ENCODE measurements at places on chromosomes 3 and 15.

GRCh38 chr3:79367066-79367465, 400.7 kb downstream of the ROBO1 start:
- no peak for DNase-seq

GRCh38 chr3:72009851-72010443, 225.0 kb upstream of the PROK2 start:
- no peak for DNase-seq

DNA sequence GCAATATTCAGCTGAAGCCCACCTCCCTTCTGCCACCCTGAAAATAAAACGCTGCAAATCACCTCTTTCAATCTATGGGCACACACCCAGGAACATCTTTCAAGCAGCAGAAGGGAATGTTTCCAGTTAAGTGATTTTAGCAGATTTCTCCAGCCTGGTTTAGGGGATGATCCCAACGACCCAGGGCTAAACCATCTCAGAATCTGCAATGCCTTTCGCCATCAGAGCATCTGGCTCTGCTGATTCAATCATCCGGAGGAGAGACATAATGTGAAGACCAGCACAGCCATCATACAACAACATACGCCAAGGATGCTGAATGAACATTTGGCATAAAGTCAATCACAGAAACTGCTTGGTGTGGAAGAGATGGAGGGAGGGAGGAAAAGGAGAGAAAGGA, 15.5 kb upstream of the LRRN1 start:
- DNase-seq: no peak

DNA sequence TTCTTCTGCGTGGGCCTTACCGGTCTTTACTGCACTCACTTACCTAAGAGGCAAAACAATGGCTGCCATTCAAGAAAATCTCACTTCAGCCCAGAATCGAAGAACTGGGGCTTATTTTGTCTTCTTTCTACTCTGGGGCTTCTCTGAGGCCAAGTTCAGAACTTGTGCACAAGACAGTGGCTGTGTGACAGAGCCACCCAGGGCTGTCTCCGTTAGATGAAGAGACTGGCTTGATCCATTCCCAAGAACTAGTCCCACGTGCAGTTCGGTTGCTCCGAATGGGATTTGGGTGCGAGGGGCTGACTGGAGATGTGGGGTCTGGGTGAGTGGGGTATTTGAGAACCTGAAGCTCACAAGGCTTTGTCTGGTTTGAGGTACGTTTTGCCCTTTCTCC, 795 bp upstream of the TCF12 start:
- no peak for DNase-seq

GRCh38 chr3:150419959-150420358, 11.9 kb downstream of the TSC22D2 start:
- no peak for DNase-seq

DNA sequence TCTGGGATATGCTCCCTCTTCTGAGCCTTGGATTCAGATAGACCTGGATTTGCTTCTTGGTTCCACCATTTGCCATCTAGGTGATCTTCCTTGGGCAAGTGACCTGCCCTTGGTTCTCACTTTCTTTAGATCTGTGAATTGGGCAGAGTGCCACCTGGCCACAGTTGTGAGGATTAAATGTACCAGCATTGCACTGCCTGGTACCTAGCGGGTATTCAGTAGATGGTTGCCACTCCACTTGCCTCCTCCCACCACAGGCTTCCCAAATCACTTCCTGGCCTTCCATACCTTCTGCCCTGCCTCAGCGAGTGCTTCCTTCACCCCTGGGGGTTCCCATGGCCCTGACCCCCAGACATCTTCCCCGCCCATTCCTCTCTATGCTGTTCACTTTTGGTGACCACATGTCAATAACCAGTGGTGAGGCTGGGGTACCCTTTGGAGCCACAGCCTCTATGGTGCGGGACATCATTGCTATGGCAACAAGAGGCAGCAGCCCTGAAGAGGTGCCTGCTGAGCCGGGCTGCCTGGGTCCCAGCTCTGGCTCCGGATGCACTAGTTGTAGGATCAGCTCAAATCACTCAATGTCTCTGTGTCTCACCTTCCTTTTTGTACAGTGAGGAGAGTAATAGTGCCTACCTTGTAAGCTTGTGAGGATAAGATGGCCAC, 40.5 kb downstream of the CMTM7 start:
- DNase-seq: no peak

- DNase-seq: no peak
Measured at GRCh38 chr3:17442332-17443049, 299.9 kb downstream of the TBC1D5 start.

GRCh38 chr3:100898681-100899080, 94.5 kb downstream of the ABI3BP start:
- DNase-seq: no peak

GRCh38 chr3:194262176-194262924, 88.8 kb downstream of the CPN2 start:
- no peak for DNase-seq

DNA sequence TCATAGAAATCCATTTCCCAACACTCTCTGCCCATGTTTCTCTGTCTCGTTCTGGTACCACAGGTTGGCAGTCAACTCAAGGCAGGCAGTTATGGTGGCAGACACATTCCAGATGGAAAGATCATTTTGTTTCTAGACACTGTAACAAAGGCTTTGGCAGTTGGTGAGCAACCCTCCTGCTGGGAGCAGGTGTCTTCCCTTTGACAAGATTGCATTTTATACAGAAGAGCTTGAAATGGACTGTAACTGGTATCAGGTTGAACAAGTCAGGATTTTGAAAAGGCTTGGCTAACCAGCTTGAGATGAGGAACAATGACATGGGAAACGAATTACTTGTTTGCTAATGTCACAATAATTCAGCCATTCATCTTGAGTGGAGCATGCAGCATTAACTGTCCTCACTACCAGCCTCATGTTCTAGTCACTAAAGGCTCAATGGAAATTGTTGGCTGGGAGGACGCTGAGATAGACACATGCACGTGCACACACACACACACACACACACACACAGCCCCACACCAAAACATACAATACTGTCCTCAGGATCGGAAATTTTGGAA, 170.0 kb downstream of the SEMA6D start:
- DNase-seq: no peak

GRCh38 chr3:197949191-197949777, 706 bp upstream of the RPL35A start:
- no peak for DNase-seq

DNA sequence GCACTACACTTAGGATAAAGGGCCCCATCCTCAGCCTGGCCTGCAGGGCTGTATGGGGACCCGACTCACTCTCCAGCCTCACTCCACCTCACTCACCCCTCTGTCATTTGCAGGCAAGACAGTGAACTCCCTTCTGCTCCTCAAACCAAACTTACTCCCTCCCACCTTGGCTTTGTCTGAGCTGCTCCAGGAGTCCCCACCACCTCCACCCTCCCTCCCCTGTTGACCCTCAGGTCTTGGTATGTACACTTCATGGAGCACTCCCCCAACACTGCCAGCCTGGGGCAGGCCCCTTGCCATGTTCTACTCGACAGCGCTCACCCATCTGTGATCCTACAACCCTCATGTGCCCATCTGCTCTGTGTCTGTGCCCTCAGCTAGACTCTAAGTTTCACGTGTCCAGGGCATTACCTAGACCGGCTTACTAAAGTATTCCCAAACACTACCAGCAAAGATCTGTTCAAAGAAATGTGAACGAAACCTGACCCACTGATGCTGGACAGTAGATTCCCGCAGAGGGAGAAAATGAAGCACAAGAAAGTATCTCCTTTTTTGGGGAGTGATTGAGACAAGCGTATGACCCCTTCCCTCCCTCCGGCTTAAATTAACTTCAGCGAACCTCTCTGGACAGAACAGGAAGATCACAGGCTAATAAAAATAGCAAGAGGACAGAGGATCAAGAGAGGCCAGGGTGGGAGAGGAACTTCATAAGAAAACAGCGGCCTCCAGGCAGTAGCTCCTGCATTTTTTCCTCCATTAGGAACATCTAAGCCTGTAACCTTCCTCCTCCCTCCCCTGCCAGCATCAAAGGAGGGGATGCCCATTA, 113.2 kb downstream of the RFTN1 start:
- DNase-seq: no peak

GRCh38 chr15:71111950-71112349, 3.3 kb upstream of the THSD4 start:
- DNase-seq: no peak

- DNase-seq: no peak
Measured at GRCh38 chr3:46509661-46510187, 11.9 kb downstream of the RTP3 start.

DNA sequence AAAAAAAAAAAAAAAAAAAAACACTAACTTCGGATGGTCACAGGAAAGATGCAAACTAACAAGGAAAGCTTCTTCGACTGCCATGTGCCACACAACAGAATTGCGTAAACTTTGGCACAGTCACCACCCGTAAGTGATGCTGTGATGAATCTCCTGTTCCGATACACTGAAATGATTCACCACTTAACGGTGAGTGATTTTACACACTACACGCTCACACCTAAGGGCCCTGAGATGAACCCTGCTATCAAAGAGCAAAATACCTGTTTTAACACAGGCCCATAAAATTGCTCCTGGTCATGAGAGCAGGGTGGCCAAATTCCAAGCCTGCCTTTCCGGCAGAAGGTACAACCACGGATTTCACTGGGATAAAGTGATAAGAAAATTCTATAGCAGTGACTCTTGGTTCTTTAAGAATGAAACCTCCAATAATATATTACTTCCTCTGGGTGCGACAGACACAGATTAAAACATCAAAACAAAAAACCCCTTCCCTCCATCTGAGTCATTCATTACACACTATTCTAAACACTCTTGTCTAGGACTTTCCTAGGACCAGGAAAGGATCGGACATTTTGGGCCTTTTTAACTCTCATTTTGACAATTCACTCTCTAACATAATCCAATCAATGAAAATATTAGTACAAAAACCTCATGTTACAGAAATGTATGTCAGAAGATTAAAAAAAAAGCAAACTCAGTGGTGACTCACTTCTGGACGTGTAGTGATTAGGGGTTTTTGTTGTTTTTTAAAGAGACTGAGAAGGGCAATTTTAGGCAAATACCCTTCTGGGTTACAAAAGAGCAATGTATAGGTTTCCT, 28.3 kb downstream of the LRIG1 start:
- peak; percentile 34 for DNase-seq

DNA sequence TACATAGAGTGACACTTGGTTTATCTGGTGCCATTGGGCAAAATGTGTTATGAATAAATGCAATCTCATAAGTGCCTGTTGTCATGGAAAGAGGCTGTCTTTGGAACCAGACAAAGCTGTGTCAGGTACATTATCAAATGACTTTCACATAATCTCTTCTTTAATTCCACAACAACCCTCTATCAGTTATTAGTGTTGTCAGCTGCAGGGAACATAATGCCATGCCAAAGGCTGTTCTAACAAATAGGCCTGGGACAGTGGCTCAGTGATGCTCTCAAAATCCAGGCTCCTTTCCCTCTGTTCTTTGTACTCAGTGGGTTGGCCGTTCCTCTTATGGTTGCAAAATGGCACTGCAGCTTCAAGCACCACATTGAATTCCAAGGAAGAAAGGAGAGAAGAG, 91.8 kb downstream of the ADAMTSL3 start:
- no peak for DNase-seq

DNA sequence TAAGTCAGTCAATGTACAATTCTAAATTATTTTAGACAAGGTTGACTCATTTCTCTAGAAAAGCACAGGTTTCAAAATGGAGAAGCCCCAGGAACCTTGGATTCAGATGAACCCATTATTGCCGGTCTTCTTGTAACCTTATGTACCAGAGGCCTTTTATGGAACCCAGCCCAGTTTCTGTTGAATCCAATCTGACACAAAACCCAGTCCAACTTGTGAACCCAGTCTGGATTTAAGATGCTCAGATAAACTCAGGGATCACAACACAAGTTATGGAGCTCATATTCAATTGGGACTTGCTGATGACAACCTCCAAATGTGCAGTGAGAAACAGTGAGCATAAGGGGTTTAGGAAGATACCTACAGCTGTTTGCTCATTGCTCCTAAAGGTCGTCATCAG, 16.4 kb upstream of the B4GALT4 start:
- DNase-seq: no peak

GRCh38 chr3:184176377-184177330, 2.0 kb downstream of the AP2M1 start:
- DNase-seq: no peak

DNA sequence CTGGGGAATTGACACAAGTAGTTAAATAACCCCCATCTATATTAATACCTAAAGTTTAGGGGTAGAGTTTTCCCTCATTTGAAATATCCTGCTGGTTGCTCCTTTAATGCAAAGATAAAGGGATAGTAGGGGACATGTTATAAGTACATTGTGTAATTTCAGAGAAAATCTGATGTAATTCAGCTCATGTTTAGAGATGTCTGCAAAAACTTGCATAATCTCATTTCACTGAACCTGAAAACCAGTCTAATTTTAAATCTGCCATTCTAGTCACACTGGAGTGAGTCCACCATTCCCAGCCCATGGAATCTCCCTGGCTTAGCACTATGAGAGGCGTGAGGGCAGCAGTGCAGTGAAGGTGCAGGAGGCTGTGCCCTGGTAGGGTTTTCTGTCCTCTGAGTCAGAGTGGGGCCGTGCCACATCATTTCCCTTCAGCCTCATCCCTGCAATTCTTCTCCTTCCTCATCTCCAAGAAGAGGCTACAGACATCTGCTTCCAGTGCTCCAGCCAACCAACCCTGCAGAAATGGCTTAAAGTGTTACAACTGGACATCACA, 246.3 kb upstream of the UMPS start:
- no peak for DNase-seq

DNA sequence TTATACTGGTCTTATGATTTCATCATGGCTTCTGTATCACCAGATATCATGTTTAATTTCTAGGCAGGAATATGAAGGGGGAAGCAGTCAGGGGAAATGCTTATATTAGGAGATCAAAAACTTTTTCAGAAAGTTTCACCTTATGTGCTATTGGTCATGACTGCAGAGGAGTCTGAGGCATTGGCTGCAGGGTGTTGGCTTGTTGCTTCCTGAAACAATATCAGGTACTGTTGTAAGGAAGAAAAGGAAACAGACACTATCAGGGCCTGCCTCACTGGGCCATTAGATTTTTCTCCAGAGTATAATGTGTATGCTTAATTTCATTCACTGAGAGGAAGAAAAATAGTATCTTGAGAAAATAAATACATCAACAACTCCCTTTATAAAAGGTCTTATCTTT, 34.7 kb downstream of the LEKR1 start:
- no peak for DNase-seq

GRCh38 chr3:191770541-191770940, 309.6 kb downstream of the PYDC2 start:
- no peak for DNase-seq

DNA sequence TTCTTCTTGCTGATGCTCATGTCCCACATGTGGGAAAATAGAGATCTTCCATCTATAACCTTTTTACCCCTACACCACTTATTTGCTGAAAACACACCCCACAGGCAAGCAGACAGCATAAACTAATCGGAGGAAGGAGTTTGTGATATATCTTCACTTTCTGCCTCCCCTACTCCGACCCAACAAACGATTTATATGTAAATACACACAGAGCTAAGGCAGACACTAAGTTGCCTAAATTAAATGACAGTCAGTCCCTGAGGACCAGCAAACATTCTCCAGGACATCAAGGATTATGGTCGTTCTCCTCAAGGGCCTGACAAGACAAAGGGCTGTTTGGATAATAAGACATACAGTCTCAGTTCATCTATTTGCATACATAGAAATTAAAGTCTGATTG, 552.5 kb downstream of the ROBO1 start:
- DNase-seq: no peak

- DNase-seq: no peak
Measured at GRCh38 chr3:157121522-157121921, 38.4 kb downstream of the CCNL1 start.

Data from activated CD8-positive, alpha-beta memory T cell treated with anti-CD3 and anti-CD28 coated beads, Interleukin-2, amount 50 U/mL, for 4 hours (primary cell).